ENCODE measurements at places on chromosomes 1 and 21.
A peak's percentile ranks its signal among the peaks of the same experiment; 100 is the strongest.

DNA sequence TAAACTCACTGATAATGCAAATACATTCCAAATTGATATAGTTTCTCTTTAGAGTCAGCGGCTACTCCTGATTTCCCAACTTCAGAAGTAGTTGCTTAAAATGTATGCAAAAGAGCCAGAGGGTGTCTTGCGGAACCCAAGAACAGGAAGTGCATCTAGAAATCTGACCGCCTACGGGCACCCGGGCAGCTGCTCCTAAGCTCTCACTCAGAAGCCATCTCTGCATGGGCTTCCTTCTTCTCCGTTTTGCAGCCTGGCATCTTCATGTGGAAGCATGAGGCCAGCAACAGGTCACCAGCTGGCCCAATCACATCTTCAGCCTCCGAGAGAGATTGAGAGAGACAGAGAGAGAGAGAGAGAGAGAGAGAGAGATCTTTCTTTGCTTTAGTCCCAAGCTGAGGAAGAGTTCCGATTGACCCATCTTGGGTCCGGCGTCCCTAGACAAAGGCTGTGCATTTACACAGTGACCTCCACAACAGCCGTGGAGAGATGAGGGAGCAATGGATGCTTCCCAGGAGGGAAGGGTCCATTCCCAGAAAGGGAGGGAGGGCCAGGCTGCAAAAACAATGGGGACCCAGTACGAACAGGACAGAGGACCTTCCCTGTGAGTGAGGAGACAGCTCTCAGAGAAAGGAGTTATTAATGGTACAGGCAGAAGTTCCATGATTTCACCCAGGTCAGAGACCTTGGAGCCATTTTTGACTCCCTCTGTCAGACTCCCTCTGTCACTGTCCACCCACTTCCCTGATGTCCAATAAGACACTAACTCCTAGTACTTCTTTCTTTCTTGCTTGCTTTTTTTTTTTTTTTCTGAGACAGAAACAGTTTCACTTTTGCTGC lies 28.2 kb upstream of the SLC30A1 start:
- no peak for DNase-seq

DNA sequence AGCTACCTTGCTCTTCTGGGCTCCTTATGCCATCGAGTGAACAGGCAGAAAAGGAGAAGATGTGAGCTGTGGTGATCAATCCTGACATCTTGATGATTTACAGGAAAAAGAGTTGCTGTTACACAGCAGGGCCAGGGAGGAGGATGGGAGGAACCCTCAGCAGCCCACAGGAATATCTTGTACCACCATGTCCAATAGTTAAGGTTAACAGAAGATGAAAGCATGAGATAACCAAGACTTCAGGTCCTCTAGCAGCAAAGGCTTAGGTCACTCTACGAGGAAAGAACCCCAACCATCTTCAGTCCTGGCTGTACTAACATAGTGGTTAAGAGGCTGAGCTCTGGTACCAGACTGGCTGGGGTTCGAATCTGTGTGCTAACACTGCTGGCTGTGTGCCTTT lies 12.1 kb upstream of the SELENBP1 start:
- DNase-seq, result no peak

- DNase-seq, result no peak
Measured at GRCh38 chr1:178912597-178912996, 41.7 kb upstream of the ANGPTL1 start.

DNA sequence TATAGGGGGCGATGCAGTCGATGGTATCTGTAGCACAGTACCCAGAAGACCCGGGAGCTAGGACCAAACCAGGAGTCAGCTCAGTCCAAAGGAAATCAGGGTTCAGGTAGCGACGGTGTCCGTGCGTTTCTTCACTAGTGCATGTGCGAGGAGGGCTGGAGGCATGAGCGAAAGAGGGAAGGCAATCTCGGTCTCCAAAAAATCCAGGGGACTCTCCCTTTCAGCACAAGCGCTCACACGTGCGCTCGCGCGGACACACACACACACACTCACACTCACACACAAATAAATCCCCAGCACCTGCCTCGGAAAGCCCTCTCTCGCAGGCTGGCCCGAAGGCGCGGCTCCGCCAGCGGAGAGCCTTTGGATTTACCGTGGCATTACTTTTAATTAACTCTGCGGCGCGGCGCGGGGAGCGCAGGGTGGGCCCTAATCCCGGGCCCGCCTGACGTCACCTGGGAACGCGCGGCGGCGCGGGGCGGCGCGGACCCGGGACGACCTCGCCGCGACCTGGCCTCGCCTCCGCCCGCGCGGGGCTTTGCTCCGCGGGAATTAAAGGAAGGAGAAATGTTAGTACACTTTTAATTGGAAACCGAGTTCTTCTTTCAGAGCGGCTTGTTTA lies 121.2 kb downstream of the LMX1A start:
- DNase-seq, result no peak

DNA sequence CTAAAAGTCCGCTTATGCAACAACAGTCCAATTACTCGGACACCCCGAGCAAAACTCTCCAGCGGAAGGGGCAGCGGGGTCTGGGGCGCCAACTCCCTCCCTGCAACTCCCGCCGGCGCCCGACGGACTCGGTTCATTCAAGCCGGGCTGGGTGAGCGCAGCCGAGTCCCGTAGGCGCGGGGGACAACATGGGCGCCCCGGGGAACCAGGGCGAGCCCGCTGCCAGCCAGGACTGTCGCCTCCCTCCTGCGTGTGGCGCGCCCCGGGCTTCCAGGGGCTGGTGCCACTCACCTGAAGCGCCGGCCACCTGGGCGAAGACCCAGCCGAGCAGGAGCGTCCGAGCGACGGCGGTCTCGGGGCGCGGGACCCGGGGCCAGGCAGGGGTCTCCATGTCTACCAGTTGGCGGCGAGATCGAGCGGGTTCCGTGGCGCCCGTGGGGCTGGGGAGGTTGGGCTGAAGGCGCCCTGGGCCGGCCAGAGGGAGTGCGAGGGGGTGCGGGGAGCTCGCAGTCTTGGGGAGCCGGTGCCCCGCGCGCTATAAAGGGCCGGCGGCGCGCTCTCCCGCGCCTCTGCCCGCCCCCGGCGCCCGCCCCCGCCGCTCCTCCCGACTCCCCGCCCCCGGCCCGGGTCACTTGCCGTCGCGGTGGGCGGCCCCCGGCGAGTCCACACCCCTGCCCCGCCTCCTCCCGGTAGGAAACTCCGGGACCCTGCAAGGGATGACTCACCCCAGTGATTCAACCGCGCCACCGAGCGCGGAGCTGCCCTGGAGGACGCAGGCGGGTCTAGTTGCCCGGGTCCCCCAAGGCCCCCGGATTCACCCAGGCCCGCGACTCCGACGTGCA lies at the start of gene F3:
Gene F3, minus strand, starts transcription at position 514 of the 842 bp plus-strand sequence. Its CDS starts 123 bp downstream, at position 391.
- DNase-seq, result peak; percentile 49

DNA sequence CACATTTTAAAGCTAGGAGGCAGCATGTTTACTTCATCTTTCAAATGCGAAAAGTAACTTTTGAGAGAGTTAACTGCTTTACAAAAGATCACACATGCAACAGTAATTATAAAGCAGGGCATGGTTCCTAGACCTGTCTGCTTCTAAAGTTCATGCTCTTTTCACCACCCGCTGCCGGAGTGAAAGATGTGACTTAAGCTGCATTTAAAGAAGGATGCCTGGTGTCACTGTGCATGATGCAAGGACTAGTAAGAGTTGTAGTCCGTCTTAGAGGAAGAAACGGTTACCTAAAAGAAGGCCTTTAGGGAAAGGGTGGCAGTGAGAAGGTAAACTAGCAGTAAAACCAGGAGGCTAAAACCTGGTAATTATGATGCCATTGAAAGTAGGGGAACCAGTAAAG lies 1689.1 kb downstream of the KCNT2 start:
- DNase-seq, result no peak

DNA sequence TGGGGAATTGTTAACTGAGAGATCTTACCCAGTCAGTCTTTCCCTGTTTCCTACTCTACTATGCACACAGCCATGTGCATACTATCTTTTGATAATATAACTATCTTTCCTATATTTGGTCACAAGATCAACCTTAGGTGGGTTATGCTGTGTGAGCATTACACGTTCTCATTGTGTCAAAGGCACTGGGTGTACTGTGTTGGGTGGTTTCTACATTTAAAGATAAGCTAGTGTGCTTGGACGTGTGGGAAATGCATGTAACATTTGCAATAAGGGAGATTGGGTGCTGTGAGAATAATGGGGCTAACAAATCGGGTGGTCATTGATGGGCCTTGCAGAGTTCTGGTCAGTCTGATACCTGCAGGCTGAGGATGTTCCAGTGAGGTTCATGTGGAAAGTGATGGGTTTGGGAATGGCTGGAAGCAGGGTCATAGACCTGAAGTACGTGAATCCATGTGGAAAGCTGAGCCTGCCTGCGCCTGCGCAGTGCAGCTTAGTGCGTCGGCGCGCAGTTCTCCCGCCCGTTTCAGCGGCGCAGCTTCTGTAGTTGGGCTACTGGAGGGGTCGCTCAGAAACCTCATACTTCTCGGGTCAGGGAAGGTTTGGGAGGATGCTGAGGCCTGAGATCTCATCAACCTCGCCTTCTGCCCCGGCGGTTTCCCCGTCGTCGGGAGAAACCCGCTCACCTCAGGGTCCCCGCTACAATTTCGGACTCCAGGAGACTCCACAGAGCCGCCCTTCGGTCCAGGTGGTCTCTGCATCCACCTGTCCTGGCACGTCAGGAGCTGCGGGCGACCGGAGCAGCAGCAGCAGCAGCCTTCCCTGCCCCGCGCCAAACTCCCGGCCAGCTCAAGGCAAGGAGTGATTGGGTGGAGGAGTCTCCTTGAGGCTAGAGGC lies at the start of gene MSH4:
Gene MSH4, plus strand, starts transcription at position 507 of the 897 bp plus-strand sequence. Its CDS starts 104 bp downstream, at position 611.
- DNase-seq, result no peak

GRCh38 chr1:61386323-61386722 lies 304.0 kb downstream of the NFIA start:
- DNase-seq, result no peak

GRCh38 chr1:62613890-62614289 lies 16.6 kb downstream of the ANGPTL3 start:
- DNase-seq, result no peak

- no peak for DNase-seq
Measured at GRCh38 chr1:31855038-31855845, 39.4 kb upstream of the SPOCD1 start.

Measured in activated naive CD8-positive, alpha-beta T cell treated with anti-CD3 and anti-CD28 coated beads, Interleukin-2, amount 50 U/mL, for 16 hours (primary cell).